Stomach (tissue), 19 donors: ENCODE measurements at places on chromosomes 3 and 15. TPM values are rescaled to one million over a fixed set of nuclear protein-coding genes. Genes with fewer than 3 reads are reported as not detected.

Gene CAMP
- 0.92 TPM for total RNA-seq

Gene TEX264
- total RNA-seq = 18.7 TPM

Gene ZNF774
- 4.9 TPM for total RNA-seq

Gene EPHB1
- total RNA-seq = not detected

Gene POC1A
- total RNA-seq = 23.2 TPM

Gene GATM
- 30.4 TPM for total RNA-seq

Gene LDHAL6B
- total RNA-seq = not detected

Gene SLC6A11
- total RNA-seq = not detected

Gene GRAMD1C
- total RNA-seq = 2.3 TPM

Gene SEMA3B
- 310 TPM for total RNA-seq

Gene GOLGA8T
- not detected for total RNA-seq

Gene TRIM42
- not detected for total RNA-seq

Gene TMEM207
- total RNA-seq = not detected

Gene FES
- total RNA-seq = 13.8 TPM

Gene GOLGA6L4
- total RNA-seq = not detected

Gene ST6GAL1
- total RNA-seq = 31.0 TPM

Gene UBAP1L
- not detected for total RNA-seq

Gene FHIT
- total RNA-seq = 5.8 TPM

Gene STAC
- not detected for total RNA-seq

Gene KNG1
- not detected for total RNA-seq
